ENCODE measurements at places on chromosomes 3 and 15.

DNA sequence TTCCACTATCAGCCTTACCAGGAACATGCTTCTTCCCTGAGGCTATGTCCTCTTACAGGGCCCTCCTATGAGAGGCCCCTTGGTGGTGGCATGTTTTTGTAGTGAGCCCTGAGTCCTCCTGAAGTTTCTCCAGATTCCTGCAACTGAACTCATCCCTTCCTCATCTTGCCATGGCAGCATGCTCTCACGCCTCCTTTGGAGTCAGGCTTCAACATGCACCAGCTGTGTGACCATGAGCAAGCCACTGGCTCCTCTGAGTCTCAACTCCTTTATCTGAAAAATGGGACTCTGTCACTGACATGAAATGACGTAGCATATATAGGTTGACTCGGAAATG, 216.3 kb upstream of the TLE3 start:
- no peak for DNase-seq

DNA sequence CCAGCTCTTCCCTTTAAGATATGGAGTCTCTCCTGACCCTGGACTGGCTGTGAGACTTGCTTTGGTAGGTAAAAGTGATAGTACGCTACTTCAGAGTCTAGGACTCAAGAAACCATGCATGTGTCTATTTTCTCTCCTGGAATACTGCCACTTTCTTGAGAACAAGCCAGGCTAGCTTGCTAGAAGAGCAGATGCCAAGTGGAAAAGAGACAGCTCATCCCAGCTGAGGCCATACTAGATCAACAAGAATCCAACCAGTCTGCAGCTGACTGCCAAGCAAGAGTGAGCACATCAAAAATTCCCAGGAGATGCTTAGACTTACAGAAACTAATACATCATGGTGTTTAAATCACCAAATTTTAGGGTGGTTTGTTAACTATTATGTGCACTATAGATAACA, 208.3 kb upstream of the RBMS3 start:
- DNase-seq: no peak

GRCh38 chr3:113805249-113805648, 33.3 kb upstream of the GRAMD1C start:
- no peak for DNase-seq

DNA sequence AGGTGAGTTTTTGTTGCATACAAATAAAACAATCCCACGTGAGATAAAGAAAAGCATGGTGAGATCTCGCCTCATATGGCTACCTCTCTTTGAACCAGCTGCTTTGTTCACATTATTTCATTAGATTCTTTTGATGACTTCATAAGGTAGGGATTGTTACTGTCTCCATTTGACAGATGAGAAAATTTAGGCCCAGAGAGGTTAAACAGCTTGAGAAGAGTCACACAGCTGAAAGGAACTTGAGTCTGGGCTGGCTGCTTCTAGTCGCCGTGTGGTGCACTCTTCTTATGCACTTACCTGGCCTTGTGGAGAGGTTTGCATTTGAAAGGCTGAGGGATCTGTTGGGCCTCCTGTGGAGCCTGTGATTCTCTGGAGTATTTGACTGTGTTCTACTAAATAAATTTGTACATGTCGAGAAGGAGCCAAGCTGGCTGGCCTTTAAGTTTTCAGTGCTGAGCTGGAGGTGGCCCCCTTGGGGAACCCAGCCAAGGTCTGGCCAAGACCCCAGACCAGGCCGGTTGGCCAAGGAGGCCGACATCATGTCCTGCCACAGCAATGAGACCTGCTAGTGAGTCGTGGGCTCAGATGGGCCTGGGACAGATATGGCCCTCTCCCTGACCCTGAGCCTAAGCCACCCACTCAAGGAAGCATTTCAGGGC, 125.1 kb downstream of the SMAD6 start:
- no peak for DNase-seq

- DNase-seq: peak; percentile 71
Observed at GRCh38 chr15:85482894-85483293, 102.5 kb downstream of the AKAP13 start.

DNA sequence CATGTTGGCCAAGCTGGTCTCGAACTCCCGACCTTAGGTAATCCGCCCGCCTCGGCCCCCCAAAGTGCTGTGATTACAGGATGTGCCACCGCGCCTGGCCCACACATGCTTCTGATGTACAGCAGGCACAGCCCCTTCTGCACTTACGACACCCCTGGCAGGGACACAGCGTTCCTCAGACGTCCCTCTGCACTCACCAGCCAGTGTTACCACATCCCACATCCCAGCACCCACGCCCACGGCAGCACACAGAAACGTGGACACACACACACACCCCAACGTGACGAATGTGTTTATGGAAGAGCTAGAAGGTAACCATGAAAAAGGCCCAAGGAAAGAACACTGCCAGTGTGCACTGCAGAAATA, 576 bp upstream of the RPAP1 start:
- no peak for DNase-seq

DNA sequence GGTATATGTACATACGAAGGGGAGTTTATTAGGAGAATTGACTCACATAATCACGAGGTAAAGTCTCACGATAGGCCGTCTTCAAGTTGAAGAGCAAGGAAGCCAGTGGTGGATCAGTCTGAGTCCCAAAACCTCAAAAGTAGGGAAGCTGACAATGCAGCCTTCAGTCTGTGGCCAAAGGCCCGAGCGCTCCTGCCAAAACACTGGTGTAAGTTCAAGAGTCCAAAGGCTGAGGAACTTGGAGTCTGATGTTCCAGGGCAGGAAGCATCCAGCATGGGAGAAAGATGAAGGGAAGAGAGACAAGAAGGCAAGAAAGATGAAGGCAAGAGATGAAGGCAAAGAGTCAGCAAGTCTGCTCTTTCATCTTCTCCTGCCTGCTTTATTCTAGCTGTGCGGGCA, 16.8 kb upstream of the LRRN1 start:
- DNase-seq: no peak

- no peak for DNase-seq
Observed at GRCh38 chr15:69730281-69731080, 277.9 kb downstream of the RPLP1 start.

- DNase-seq: no peak
Observed at GRCh38 chr3:98768961-98769360, 5.8 kb downstream of the ST3GAL6 start.

DNA sequence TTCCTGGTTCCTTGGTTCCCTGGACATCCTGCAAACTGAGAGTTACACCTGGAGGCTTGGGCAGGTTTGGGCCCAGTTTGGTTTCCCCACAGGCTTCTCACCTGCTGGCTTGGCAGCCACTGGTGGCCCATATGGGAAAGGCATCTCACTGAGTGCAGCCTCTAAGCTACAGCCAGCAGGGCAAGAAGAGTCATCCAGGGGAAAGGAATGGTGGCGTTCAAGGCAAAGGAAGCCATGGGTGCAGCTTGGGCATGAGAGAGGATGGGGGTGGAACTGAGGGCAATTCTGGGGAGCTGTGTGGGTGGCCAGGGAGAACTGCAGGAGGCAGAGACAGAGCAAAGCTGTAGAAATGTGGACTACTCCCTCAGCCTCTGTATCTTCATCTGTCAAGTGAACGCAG, 106.4 kb downstream of the EPHB1 start:
- no peak for DNase-seq

DNA sequence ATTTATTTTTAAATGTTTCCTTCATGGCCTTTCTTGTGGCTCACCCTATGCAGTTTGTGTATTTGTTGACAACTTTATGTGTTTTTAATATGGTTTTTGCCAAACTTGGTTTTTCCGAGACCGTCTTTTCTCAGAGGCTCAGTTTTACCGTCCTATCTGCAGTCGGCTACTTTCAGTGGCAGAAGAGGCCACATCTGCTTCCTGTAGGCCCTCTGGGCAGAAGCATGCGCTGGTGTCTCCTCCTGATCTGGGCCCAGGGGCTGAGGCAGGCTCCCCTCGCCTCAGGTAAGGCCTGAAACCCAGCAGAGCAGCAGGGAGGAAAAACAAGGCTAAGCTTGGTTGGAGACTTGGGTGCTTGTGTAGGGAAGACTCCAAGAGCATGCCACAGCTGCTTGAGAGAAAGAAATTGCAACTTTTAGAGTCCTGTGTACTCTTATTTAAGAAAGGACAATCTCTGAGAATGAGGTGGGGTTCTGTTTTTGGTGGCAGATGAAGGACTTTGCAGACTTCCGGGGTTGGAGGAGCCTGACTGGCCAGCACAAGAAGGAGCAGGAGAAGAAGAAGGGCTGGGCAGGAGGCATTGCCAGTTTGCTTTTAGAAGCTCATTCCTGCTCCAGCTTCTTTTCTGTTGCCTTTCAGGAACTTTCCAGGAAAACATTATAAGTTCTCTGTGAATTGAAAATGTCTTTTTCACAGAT, at the start of gene TIGIT:
Gene TIGIT, plus strand, starts transcription at position 191 of the 698 bp plus-strand sequence. Its CDS starts 34 bp downstream, at position 225.
- no peak for DNase-seq

GRCh38 chr3:152428577-152428976, 159.8 kb downstream of the MBNL1 start:
- DNase-seq: no peak

DNA sequence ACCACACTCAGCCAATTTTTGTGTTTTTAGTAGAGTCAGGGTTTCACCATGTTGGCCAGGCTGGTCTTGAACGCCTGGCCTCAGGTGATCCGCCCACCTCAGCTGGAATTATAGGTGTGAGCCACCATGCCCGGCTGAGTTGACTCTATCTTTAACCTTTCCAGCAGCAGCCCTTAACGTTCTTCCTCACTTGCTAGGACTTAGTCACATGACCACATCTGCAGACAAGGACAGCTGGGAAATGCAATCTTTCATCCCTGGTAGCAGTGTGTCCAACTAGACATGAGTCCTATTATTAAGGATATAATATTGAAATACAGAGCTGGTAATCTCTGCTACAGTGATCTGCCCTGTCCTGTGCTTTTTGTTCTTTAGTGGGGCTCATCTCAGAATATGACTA, 18.0 kb downstream of the LCMT2 start:
- no peak for DNase-seq

DNA sequence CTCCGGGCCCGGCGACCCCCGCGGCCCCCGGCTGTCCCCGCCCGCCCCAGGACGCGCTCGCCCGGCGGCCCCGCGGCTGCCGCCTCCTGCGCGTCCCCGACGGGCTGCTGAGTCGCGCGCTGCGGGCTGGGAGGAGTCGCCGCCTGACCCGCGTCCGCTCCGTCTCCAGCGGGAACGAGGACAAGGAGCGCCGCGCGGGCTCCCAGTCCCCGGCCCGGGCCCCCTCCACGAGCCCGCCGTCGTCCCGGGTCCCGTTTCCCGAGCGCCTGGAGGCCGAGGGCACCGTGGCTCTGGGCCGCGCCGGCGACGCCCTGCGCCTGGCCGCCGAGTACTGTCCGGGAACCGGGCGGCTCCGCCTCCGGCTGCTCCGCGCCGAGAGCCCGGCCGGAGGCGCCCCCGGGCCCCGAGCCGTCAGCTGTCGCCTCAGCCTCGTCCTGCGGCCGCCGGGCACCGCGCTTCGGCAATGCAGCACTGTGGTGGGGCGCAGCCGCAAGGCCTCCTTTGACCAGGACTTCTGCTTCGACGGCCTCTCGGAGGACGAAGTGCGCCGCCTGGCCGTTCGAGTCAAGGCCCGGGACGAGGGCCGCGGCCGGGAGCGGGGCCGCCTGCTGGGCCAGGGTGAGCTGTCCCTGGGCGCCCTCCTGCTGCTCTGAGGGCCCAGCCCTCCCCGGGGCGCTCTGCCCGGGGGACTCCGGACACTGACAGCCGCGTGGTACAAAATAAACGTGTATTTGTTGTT, 1.5 kb downstream of the C2CD4A start:
- DNase-seq: no peak

DNA sequence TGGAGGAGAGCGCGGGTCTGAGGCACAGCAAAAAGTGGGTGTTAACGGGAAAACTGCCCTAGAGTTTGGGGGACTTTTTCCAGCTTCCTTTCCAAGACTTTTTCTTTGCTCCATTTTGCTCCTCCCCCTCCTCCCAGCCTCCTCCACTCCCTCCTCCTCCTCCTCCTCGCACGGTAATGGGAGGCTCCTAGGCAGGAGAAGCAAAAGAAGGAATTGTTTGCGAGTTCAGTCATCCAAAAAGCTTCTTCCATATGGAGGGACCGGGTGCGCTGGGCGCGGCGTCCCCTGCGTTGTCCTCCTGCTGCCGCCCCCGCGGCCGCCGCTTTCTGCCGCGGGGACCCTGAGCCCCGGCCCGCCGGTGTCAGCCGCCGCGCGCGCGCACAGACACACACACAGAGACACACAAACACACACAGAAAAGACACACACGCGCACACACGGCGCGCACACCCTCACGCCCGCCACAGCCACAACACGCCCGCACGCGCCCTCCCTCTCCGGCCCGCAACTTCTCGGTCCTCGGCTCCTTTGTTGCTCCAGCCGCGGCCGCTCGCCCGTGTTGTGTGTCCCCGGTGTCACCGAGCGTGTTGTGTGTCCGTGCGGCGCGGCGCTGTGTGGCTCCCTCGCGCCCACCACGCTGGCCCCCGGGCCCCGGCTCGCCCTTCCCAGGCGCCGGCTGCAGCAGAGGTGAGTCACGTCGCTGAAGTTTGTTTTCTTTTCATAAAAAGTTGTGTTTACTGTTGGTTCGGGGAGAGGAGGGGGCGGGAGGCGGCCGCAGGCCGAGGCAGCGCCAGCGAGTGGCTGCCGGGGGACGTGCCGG, at the start of gene BOC:
Gene BOC, plus strand, starts transcription at position 228 of the 820 bp plus-strand sequence. CDS start 38,246 bp downstream, outside the sequence.
- DNase-seq: no peak

DNA sequence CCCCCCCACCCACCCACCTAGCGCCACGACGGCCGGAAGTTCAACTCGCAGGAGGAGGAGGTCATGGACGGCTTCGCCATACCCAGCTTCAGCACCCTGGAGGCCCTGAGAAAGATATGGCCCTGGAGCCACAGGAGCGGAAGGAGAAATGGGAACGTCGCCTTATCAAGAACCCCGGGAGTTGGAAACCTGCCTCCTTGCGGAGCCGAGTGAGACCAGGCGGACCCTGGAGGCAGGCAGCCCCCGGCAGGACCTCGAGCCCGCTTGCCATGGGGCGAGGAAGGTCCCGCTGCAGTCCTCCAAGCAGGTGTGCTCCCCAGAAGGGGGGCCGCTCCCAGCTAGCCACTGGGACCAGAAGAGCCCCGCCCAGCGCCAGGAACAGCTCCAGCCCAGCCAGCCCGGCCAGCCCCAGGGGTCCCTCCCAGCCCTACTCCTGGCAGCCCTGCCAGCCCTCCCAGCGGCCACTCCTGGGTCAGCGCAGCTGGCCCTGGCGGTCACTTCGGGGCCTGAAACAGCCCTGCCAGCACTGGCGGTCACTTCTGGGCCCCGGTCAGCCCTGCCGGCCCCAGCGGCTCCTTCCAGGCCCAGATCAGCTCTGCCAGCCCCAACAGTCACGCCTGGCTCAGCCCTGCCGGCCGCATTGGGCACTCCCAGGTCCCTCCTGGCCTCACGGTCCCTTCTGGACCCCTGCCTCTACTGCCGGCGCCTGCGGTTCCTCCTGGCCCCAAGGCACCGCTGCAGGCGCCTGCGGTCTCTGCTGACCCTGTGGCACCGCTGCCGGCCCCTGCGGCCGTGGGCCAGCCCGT, 10.3 kb upstream of the ROPN1B start:
- DNase-seq: no peak

GRCh38 chr3:27667751-27668150, 54.4 kb downstream of the EOMES start:
- no peak for DNase-seq

DNA sequence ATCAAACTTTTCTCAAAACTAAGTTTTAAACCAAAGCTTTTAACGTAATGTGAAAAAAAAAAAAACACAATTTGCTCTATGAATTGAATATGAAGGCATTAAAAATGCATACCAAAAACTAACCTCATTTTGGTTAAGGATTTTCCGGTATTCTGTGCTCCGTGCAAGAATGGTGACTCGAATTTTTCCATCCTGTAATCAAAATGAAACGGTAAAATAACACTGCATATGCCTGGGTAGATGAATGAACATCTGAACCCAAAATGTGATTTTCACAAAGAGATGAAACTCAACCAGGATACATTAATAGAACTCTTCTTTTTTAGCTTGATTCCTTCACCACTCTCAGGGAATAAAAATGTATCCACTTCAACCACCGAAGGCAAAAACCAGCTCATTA, 26.2 kb downstream of the EOGT start:
- no peak for DNase-seq

GRCh38 chr3:53216723-53217122, 39.1 kb downstream of the TKT start:
- DNase-seq: no peak
